HuH-7 (cell line): ENCODE measurements at places on chromosomes 1 and 21.

DNA sequence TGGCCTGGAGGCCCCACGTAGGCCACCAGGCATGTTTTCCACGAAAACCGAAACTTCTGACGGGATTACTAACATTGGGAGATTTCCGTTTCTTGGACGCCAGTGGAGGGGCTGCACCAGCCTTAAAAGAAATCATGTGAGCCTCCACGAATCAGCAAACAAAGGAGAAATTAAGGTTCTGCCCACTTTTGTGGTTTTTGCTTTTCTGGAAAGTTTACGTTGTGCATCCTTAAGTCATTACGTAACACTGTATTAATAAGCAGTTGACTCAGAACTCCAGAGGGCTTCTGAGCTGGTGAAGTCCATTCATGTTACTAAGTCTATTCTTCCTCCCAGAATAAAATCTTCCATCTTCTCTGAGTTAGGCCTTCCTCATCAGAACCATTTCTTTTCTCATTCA, 168.5 kb downstream of the PSMG1 start:
- DNase-seq = no peak

DNA sequence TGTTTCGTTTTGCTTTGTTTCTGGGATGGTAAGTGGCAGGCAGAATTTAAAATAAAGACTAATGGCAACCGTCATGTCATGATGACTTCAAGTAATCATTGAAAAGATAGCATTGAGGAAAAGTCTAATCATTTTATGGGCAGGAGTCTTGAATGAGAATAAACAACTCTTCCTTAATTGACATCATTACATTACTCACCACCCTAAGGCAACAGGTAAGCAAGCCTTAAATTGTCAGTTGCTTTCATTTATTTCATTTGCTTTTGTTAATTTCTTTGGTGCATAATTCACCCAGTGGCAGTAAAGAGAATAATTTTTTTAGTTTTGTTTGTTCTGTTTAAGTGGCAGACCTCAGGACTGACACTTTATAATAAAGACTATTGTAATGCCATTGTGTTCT, 669.0 kb downstream of the RWDD3 start:
- DNase-seq = no peak

DNA sequence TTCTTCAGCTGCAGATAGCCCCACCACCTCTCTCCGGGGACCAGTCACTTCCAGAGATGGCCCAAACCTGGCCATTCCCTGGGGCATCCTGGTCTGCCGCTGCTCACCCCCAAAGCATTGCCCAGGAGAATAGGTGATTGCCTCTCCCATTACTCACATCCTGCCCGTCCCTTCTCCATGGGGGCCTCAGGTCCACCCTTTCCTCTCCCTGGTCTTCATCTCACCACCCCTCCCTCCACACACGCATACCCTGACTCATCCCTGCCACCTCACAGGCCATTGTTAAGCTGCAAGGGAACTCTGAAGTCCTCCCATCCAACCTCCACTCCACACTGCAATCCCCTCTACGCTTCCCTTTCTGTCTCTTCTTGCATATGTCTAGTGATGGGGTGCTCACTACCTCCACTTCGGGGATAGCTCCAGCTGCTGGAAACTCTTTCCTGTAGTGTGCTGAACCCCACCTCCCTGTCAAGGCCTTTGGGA, at the start of gene PLEKHG5:
Gene PLEKHG5 (minus strand): TSS at position 188 of the 483 bp plus-strand sequence. CDS start 14,096 bp downstream, outside the sequence.
- DNase-seq = no peak

GRCh38 chr1:84957966-84958365, 38.9 kb downstream of the MCOLN2 start:
- no peak for DNase-seq

GRCh38 chr1:14773396-14774025, 175.0 kb downstream of the KAZN start:
- no peak for DNase-seq

- DNase-seq = no peak
Observed at GRCh38 chr1:30761381-30762151, 4.0 kb upstream of the LAPTM5 start.

DNA sequence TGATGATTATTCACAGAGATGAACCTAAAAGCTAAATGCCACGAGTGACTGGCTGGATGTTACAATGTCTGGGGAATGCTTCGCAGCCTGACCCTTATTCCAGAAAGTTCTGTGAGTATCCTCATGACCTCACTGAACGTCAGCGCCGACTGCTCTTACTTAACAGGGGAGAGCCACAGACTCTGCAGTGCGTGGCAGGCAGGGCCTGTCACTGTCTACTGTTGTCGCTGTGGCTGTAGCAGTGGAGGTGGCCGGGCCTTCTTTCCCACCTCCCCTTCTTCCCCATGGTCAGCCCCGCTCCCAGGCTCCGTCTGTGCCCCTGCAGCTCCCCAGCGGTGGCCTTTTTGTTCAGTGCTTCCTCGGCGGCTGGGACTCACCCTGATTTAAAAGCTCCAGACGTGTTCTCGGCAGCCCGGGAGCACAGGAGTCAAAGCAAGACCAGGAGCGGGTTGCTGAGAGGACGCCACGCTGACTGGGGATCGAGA, 52.2 kb upstream of the TARBP1 start:
- DNase-seq = no peak

DNA sequence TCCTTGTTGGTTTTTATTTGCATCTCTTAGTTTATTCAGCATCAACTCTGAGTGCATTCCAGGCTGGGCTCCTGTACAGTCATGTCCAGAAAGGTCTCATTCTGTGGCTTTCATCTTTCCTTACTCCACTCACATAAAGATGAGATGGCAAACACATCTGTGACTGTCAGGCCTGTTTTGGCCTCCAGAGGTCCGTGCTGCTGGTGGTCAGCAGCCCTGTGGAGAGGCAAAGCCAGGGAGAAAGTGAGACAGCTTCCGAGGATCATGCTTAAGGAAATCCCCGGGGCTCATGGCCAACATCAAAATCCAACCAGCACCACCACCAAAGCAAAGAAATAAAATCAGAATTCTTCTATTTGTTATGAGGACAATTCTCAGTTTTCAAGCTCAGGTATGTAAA, 96.1 kb upstream of the HIVEP3 start:
- no peak for DNase-seq

GRCh38 chr1:166952002-166952746, 23.2 kb downstream of the ILDR2 start:
- no peak for DNase-seq

GRCh38 chr1:209380420-209380819, 203.1 kb upstream of the CAMK1G start:
- DNase-seq = no peak

DNA sequence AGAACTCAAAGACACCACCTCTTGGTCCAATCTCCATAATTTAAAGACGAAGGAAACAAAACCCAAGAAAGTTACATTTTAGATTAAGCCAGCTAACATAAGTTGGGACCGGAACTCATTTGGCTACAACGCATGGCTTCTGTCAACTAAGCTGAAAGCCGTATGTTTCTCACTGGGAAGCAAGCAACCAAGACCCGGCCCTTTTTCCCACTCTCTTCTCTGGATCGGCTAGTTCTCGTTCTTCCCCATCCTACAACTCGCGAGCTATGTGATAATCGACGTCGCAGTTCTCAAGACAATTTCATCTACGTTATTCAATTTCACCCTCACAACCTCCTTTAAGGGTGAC, 601 bp downstream of the CCT8 start:
- no peak for DNase-seq

- no peak for DNase-seq
Observed at GRCh38 chr1:243293941-243294722, 38.3 kb downstream of the SDCCAG8 start.

GRCh38 chr1:57281324-57281723, 142.5 kb downstream of the DAB1 start:
- no peak for DNase-seq

GRCh38 chr1:100249155-100249536, 488 bp downstream of the DBT start:
- no peak for DNase-seq

- DNase-seq = no peak
Observed at GRCh38 chr1:119276558-119276957, 92.0 kb upstream of the HAO2 start.

DNA sequence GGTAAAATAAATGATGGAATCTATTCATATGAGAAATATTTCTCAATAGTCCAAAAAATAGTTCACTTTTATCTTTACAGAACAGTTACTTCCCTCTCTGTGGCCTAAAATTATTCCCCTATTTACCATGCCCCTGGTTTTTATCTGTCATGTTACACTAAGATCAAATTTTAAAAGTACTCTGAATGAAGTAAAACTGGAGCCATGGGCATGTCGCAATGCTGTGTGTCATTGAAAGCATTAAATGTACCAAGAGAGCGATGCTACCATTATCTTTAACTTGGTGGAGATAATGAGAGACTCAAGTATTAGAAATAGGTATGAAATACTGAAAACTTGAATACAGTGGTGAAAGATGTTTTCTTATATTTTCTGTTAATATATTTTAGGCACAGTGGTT, 146.2 kb downstream of the KCNT2 start:
- DNase-seq = no peak

- no peak for DNase-seq
Observed at GRCh38 chr1:33219886-33220661, 36.2 kb upstream of the ZNF362 start.

DNA sequence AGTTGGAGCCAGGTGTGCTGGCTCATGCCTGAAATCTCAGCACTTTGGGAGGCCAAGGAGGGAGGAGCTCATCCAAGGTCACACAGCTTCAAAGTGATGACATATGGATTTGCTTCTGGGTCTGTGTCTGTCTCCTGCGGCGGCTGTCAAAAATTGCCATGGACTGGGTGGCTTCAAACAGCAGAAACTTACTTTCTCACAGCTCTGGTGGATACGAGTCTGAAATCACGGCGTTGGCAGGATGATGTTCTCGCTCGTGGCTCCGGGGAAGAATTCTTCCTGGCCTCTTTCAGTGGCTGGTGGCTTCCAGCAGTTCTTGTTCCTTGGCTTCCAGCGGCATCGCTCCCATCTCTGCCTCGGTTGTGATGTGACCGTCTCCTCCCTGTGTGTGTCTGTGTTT, 314.8 kb upstream of the C1orf174 start:
- no peak for DNase-seq

GRCh38 chr1:93638307-93638847, 43.3 kb downstream of the BCAR3 start:
- no peak for DNase-seq

DNA sequence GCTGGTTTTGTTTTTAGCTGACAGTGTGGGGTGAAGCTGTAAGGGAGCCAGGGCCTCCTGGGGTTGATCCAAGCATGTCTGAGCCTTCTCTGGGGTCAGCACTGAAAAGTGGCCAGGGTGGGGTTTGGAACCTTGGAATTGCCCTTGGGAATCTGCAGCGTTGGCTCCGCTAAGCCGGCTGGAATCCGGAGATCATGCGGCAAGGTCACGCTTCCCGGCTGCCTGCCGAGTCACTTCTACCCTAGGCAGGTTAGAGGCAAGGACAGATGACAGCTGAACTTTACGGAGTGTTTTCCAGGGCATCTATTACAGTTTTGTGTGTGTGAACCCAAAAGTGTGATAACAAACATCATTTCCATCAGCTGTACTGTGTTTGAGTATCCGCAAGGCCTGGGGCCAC, 17.1 kb downstream of the ABCG1 start:
- no peak for DNase-seq
